ENCODE measurements at places on chromosomes 12 and 14.

- no peak for DNase-seq
Measured at GRCh38 chr14:89728964-89729363, 225.6 kb downstream of the EFCAB11 start.

DNA sequence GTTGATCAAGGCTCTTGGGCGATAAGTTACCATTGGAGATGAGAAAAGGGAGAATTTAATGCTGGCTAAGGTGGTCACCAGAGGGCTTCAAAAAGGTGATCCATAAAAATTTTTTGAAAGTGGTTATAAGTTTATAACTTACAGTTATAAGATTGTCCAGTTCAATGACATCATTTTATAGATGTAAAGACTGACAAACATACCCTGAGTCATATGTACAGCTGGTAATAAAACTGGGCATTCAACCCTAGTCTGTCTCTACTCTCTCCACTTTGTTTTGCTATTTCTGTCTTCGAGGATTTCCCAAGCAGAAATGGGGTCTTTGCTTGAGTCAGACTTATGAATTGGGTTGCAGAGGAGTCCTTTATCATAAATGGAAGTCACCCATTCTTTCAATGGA is 454.0 kb downstream of the SOX5 start:
- DNase-seq = no peak

GRCh38 chr12:123726244-123726643 is 14.1 kb downstream of the ATP6V0A2 start:
- no peak for DNase-seq

DNA sequence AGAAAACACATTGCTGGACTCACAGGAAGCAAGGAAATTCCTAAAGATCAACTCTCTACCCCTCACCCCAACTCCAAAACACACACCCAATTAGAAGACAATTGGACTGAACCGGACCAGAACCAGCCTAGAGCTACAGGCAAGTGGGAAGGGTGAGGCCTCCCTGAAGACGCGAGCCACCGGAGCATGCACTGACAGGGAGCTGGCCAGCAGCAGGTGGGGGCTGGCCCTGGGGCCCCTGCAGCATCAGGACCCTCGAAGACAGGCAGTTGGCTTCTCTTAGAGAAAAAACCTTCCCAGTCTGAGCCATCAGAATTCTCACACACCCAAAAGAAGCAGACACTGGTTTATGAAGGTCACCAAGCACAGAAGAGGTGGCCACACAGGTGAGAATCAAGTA is 209.5 kb upstream of the DIO3 start:
- no peak for DNase-seq
